ENCODE measurements at places on chromosomes 16 and 17. TPM values are rescaled to one million over a fixed set of nuclear protein-coding genes. Genes with fewer than 3 reads are reported as not detected.

The WFDC1 gene
- not detected for total RNA-seq

The PYDC1 gene
- not detected for total RNA-seq

The MLLT6 gene
- total RNA-seq = 26.8 TPM

The KRTAP4-4 gene
- not detected for total RNA-seq

The KRTAP2-2 gene
- total RNA-seq = not detected

DNA sequence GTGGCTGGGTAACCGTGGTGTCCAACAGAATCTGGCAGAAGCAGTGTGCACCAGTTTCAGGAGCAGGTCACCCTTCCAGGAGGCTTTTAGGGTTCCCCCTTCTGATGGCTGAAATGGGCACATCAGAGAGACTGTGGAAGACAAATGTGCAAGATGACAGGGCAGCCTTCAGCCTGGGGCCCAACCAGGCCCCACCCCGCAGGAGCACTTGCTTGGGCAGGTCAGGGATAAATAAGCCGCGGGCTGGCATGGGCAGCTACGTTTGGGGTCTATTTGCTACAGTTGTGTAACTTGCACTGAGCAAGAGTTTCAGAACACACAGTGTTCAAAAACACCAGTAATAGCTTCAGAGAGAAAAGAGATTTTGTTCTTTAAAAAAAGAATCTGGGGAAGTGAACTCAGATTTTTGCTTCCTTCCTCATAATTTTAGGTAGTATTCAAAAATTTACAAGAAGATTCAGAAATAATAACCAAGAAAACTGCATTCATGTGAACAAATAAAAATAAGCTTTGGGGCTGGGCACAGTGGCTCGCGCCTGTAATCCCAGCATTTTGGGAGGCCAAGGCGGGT, 44.9 kb upstream of the BAHCC1 start:
- no peak for DNase-seq

DNA sequence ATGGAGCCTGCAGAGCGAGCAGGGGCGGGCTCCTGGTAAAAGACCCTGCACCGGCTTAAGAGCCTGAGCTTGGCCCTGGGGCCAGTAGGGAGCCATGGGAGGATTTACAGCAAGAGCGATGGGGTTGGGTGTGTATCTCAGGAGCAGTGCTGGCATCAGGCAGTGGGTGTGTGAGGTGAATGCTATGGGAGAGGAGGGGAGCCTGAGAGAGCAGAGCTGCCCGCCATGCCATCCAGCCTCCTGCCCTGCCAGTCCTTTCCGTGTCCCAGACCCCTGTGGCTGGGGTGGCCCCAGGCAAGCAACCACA, 23.3 kb downstream of the FAM83G start:
- no peak for DNase-seq

GRCh38 chr17:33084755-33085154, 93.1 kb downstream of the SPACA3 start:
- no peak for DNase-seq

GRCh38 chr16:2919511-2920255, 8.0 kb downstream of the FLYWCH1 start:
- DNase-seq = no peak

GRCh38 chr17:58158181-58158580, 8.6 kb upstream of the OR4D2 start:
- DNase-seq = no peak

GRCh38 chr17:61583242-61583641, 7.8 kb downstream of the NACA2 start:
- DNase-seq = no peak

DNA sequence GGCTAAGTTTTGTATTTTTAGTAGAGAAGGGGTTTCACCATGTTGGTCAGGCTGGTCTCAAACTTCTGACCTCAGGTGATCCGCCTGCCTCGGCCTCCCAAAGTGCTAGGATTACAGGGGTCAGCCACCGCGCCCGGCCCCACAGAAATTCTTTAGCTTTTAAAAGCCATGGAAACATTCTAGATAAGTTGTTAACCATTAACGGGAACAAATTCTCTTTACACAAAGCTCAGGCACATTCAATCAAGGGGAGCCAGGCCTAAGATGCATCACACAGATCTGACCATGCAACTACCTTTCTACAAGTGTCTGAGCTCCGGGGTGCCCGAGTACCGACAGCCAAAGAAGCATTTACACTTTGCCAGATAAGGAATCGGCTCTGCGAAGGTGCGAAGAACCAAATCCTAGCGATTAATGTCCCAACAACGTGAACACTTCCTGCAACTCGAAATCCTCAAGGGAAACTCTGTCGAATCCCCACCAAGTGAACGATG, 1.0 kb downstream of the EMC8 start:
- DNase-seq = no peak
